ENCODE measurements at places on chromosomes 7 and 10.

GRCh38 chr7:116633131-116633988, 38.6 kb upstream of the MET start:
- no peak for DNase-seq

DNA sequence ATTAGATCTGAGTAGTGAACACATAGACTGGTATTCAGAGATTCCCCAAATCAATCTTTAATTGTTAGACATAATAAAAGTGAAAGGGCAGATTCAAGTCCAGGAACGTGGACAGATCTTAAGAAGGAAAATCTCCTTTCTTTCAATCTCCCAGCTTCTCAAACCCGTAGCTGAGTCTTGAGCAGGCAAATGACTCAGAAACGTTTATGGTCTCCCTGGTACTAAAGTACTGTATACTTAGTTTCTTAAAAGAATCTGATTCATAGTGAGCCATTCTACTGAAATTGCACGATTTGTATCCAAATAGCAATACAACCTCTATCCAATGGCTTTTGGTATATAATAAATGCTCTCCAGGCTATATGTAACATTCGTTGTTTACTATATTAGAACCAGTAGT, 140.4 kb upstream of the RHEB start:
- no peak for DNase-seq

DNA sequence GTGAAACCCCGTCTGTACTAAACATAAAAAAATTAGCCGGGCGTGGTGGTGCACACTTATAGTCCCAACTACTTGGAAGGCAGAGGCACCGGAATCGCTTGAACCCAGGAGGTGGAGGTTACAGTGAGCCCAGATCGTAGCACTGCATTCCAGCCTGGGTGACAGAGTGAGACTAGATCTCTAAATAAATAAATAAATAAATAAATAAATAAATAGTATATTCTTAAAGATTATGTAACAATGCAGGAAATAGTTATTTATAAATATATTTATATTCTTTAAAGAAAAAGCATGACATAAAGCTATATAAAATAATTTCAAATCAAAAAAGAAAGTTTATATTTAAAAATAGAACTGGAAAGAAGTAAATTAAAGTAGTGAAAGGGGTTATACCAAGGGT, 76.4 kb downstream of the MBL2 start:
- no peak for DNase-seq

- DNase-seq, result no peak
These were observed 44.1 kb downstream of the VTI1A start for GRCh38 chr10:112491144-112491543.
